GM23338 (cell line): ENCODE measurements at places on chromosomes 5 and 9. TPM values are rescaled to one million over a fixed set of nuclear protein-coding genes. Genes with fewer than 3 reads are reported as not detected.

GKAP1 gene
- 15.4 and 16.7 TPM in 2 replicates for polyA plus RNA-seq

GPX8 gene
- 59.1 and 66.1 TPM in 2 replicates for polyA plus RNA-seq

TXNDC8 gene
- polyA plus RNA-seq: not detected in 2 replicates

GABRB2 gene
- polyA plus RNA-seq: 0.10 and 0.11 TPM in 2 replicates

PTGDS gene
- 3.1 and 5.9 TPM in 2 replicates for polyA plus RNA-seq

- DNase-seq: peak; percentile 84
- no peak overlapping the region for H3K4me3 ChIP-seq
- H3K27ac ChIP-seq: no peak overlapping the region
These were observed 4.0 kb upstream of the TMEM250 start for GRCh38 chr9:136122425-136123383.

DNA sequence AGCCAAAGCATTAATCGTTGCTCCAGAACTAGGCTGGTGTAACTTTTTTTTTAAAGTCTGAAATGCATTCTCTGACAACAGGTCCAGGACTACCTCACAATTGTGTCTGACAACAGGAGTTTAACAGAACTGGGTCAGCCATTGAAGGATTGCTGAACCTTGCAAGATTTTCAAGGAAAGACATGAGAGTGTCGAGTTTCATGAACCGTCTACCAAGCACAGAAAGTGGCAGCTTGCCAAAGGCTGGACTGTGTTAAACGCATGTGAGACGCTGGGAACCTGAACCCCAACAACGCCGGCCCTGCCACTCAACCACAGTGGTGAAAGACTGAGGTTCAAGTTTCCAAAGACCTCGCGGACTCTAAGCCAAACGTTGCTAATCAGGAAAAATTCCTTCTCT is 79.1 kb downstream of the LHFPL2 start:
- peak; percentile 34 for DNase-seq
- peak overlapping the region; percentile 24; the same call in 1 of the 2 replicates for H3K27ac ChIP-seq
- H3K4me1 ChIP-seq: peaks cover 26% of the 10 kb centered on the region
- H3K36me3 ChIP-seq: no peaks in the 10 kb centered on the region
- no peaks in the 10 kb centered on the region for H3K27me3 ChIP-seq

GRCh38 chr5:78203815-78204214 is 90.7 kb downstream of the AP3B1 start:
- no peaks in the 10 kb centered on the region for H3K27me3 ChIP-seq
- H3K4me1 ChIP-seq: no peaks in the 10 kb centered on the region
- DNase-seq: no peak
- H3K4me3 ChIP-seq: no peak overlapping the region

GRCh38 chr5:108672639-108673038 is 75.1 kb upstream of the FER start:
- H3K4me3 ChIP-seq: no peak overlapping the region
- H3K36me3 ChIP-seq: no peaks in the 10 kb centered on the region
- peaks cover 7% of the 10 kb centered on the region for H3K4me1 ChIP-seq
- no peak overlapping the region for H3K27ac ChIP-seq
